ENCODE measurements at places on chromosomes 13 and 19.

DNA sequence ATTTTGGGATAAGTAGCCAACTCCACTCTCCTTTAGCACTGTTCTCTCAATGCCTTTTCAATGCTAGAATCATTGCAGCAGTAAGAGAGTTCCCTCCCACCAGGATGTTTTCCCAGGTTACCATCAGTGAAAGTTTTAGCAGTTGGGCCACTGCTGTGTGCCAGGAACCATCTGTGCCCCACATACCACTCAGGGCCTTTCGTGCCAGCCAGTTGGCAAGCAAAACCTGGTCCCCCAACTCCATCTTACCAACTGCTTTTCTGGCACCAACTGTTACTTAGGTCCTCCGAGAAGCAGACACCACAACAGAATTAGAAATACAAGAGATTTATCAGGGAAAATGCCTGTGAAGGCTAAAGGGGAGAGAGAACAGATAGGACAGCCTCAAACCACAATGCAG, 533.4 kb upstream of the NBEA start:
- no peak for DNase-seq

- DNase-seq = no peak
Observed at GRCh38 chr19:39823686-39824085, 10.3 kb downstream of the DYRK1B start.

GRCh38 chr19:2270423-2271233, 11.3 kb downstream of the PEAK3 start:
- DNase-seq = peak; percentile 50

DNA sequence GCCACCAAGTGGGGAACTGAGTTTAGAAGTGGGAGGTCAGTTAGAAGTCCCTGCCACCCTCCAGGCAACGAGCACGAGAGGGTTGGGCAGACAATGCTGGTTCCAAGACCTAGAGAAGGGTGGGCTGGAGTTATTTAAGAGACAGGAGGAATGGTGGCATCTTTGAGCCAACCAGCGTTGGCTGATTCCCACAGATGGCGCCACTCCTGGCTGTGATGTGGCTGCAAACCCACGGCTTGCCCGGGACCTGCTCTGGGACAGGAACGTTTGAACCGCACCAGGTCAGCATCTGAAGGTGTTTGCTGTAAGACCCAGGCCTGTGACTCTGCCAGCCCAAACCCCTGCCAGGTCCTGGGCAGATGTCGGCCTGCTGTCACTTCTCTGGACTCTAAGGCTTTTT, 42.8 kb downstream of the BICRA start:
- DNase-seq = no peak

- no peak for DNase-seq
Observed at GRCh38 chr13:101346942-101347728, 69.2 kb downstream of the NALCN start.

DNA sequence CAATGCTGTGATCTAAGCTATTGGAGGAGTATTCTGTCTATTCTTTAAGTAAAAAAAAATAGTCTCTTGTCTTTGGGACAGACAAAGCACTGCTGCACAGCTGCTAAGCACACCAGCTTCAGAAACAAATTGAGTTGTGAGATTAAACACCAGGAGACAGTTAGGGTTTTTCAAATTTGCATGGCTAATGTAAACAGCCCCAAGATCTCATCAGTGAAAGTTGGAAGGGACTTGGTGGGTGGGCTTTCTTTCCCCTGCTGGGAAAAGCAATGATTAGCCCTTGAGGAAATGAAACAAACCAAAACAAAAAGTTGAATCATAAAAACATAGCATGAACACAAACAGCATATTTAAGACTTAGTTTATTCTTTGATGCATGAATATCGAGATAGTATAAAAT, 143.6 kb upstream of the SLITRK1 start:
- no peak for DNase-seq

- no peak for DNase-seq
Observed at GRCh38 chr13:99273128-99273527, 14.9 kb upstream of the GPR18 start.

DNA sequence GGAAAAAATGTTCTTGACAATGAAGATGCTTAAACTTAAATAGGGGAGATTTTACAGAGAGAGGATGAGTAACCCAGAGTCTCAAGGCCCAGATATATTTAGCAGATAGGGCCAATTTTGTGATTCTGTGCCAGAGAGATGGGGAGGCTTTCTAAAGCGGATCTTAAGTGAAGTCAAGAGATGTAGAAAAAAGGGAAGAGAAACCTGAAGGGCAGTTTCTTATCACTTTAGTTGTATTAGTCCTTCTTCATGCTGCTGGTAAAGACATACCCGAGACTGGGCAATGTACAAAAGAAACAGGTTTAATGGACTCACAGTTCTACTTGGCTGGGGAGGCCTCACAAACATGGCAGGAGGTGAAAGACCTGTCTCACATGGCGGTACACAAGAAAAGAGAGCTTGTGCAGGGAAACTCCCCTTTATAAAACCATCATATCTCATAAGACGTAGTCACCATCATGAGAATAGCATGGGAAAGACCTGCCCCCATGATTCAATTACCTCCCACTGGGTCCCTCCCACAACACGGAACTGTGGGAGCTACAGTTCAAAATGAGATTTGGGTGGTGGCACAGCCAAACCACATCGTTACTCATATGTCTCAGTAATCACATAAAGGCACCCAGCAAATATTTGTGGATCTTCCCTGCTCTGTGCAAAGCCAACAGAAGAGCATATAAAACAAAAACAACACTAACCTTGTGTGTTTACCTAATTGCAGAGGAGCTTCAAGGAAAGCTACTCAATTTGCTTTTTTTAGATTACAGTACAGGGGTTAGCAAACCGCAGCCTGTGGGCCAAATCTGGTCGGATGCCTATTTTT, 102.6 kb upstream of the MYCBP2 start:
- no peak for DNase-seq

DNA sequence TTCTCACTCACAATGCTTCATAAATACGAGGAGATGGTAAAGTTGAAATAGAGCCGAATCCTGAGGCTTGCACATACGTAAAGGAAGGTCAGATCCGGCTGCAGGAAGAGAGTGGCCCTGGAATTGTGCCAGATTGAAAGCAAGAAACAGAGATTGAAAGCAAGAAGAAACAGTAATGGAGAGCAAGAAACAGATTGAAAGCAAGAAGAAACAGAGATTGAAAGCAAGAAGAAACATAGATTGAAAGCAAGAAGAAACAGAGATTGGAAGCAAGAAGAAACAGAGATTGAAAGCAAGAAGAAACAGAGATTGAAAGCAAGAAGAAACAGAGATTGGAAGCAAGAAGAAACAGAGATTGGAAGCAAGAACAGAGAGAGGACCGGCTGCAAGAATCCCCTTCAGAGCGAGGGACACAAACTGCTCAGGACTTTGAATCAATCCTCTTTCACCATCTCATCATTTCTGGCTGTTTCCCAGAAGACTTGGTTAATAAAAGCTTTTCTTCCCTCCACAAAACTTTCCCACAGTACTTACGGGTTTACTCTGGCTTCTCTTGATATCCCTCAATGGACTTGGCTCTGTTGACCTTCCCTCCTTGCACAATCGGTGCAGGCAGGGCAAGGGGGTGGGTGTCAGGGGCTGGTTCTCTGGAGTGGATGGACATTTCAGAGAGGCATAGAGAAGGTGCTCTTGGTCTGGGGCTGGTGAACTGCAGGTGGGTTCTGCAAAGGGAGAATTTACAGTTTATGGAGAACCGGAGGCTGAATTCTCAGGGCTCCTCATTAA, 25.5 kb downstream of the OR7A5 start:
- no peak for DNase-seq

DNA sequence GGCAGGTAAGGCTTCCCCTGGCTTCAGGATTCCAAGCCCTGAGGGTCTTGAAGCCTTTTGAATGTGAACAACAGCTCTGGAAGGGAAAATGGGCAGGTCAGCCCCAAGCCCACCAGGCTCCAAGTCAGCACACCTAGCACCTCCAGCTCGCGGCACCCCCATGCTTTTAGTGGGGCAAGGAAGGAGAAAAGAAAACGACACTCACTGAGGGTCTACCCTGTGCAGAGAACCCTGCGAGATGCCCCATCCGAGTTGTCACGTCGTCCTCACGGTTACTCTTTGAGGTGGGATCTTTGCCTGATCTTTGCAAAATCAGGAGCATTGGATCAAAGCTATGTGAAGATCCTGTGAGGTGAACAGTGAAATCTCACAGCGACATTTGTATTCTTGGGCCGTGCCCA, 5.7 kb upstream of the F10 start:
- no peak for DNase-seq

- no peak for DNase-seq
Observed at GRCh38 chr13:31394506-31394905, 194.7 kb downstream of the B3GLCT start.

DNA sequence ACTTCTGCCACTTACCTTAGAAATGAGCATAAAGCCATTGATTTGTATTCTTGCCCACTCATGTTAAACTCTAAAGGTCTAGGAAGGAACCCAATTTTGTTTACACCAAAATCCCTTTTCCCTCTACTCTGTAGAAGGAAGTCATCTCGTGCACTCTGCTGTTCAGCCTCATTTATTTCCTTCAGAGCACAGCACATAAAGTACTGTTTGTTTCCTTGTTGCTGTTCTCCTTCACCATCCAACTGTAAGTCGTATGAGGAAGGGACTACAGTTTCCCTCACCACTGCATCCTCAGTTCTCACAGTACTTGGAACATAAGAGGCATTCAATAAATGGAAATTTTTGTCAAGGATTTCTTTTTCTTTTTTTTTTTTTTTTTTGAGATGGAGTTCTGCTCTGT, 24.6 kb downstream of the CDADC1 start:
- DNase-seq = no peak

DNA sequence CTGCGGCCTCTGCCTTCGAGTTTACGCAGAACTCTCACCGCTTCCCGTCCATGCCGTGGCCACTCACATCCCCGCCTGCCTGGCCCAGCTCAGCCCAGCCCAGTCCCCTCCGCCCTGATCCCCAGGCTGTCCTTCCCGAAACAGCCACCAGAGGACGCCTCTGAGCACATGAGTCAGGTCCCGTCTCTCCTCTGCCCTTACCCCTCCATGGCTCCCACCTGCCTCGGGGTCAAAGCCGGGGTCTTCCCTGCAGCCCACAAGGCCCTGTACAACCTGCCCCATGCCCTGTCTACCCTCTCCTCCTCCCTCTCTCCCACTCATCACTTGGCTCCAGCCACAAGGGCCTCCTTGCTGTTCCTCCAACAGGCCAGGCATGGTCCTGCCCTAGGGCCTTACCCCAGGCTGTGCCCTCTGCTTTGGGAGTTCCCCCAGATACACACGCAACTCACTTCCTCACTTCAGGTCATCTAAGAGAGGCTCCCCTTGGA, 8.1 kb upstream of the SEMA6B start:
- no peak for DNase-seq

DNA sequence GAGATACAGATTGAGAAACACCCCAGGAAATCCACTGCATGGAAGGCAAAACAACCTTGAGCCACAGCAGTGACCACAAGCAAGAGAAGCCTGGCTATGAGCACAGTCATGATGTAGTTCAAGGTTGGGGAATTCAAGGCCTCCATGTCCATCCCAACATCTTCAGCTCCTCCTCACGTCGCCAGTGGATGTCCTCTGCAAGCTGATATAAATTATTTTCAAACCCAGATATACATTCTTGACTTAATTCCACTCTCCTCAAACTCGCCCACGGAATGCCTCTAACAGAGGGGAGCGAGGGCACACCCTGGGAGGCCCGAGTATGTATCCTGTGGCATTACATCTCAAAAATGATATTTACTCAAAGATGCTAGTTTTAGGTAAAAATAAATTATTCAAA, 105.5 kb downstream of the SHISA2 start:
- DNase-seq = no peak

- no peak for DNase-seq
Observed at GRCh38 chr13:99972190-99972731, 694 bp upstream of the ZIC5 start.

GRCh38 chr13:35841060-35841521, 290.1 kb downstream of the DCLK1 start:
- peak; percentile 96 for DNase-seq
